Stimulated activated CD8-positive, alpha-beta memory T cell treated with anti-CD3 and anti-CD28 coated beads, Interleukin-15, amount 100 ng/mL, for 24 hours (primary cell): ENCODE measurements at places on chromosomes 11 and 22.

DNA sequence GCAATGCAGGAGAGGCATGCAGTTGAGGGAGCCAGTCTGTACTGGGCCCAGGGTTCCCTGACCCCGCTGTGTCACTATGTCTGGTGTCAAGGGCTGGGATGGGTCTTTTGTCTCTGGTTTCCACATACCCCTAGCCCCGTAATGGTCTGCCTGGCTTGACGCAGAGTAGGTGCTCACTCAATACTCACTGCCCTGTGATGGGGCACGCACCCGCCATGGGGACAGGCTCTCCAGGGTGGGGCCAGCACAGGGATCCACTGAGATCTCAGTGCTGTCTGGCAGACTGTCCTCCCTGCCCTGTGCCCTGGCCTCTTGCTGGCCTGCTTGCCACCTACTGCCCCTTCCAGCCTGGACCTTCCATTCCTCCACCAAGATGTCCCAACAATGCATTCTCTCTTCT is 101.7 kb upstream of the CD82 start:
- no peak for DNase-seq

DNA sequence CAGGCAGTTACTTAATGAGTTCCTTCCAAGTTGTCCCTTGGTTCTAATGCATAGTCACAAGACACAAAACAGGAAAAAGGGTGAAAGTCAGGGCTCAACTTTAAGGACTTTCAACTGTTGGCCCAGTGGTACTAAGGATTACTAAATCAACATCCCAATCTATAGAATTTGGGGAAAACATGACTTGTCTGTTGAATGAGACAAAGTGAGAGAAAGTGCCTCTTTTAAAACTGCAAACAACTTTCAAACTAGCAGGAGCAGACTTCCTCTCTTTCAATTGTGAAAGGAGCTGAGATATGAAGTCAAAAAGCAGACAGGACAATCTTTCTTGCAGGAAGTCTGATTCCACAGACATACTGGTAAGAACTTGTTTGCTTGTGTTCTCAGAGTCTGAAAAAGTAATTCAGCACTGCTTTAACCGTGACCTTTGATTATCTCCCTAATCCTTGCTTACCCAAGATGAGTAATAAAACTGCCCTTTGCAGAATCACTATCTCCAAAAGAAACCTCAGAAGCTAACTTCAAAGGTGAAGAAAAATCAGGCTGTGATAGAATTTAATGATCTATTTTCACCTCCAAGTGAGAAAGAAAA is 960.7 kb upstream of the RAG2 start:
- DNase-seq = no peak

DNA sequence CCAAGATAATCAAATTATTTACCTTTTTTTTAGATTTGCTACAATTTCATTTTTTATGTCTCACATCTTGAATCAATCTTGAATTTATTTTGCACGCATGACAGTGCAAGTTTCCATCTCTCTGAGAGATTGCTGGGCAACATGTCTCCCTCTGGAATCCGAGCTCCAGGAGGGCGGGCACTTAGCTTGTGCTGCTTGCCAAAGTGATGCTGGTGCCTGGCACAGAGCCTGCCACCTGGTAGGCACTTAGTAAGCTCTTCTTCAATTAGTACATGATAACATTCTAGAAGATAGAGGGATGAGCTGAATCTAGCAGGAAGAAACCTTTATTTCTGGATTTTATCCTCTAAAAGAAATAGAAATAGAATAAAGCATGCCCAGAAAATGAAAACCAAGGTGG is 27.5 kb upstream of the OR9I1 start:
- DNase-seq = no peak

GRCh38 chr22:50313600-50313999 is 6.2 kb upstream of the PLXNB2 start:
- no peak for DNase-seq

DNA sequence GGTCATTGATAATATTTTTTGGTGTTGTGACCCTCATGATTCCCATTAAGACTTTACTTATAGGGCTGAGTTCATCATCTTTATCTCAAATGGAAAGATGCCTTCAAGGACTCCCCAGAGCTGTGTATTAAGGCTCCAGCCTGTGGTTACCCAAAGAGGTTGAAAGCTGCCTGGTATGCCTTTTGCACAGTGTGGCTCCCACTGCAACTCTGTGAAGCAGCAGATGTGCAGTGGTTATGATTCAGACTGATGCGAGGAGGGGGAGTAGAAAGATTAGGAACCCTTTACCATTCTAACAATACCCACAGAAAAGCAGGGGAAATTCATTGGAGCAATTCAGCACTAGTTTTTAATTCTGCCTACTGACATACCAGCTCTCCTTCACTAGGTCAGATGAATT is 560.0 kb downstream of the INSC start:
- DNase-seq = no peak

- no peak for DNase-seq
These were observed 3.1 kb downstream of the GNB1L start for GRCh38 chr22:19851291-19852176.

DNA sequence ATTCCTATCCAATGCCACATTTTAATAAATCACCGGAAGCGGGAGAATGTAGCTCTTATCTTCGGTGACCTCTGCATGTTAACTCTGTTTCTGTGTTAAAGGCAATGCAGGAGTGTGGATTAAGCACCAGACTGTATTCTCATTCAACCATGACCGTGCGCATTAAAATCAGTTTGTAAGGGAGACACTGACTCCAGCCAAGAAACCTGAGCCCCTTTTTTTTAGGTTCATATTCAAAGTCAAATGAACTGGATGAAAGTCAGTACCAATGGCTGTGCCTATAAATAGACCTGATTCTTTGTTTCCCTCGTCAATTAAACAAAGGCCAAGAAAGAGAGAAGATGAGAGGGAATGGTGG is 32.2 kb downstream of the C11orf91 start:
- no peak for DNase-seq

- DNase-seq = no peak
These were observed 42.6 kb upstream of the SMCO4 start for GRCh38 chr11:93585758-93586157.

DNA sequence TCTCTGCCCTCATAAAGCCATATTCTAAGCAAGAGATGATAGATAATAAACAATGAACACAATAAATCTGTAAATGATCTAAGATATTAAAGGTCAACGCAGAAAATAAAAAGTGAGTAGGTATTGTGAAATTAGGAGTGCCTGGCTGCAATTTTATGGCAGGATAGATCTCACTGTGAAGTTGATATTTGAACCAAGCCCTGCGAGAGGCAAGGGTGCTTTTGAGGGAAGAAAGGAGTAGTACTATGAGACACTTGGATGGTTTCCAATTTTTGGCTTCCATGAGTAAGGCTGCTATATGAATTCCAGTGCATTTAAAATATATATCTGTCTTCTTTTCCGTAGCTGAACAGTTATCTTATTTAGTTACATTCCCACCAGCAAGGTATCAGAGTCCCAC is 720.0 kb upstream of the CNTN5 start:
- DNase-seq = no peak

DNA sequence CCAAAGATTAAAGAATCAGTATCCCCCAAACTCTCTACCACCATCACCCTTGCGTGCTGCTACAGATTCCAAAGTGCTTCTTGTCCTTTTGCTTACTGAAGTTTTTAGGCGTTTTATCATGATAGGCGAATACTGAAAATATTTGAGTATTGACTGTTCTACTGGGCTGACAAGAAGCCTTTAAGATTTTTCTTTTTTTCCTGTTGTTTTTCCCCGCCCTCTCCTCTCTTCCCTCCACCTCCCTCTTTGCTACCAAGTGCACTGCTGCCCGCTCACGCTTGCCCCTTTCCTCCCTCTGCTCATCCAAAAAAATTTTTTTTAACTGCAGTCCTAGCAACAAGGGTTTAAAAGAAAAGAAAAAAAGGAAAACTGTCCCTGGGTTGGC is 679 bp downstream of the SPCS2 start:
- DNase-seq = no peak

DNA sequence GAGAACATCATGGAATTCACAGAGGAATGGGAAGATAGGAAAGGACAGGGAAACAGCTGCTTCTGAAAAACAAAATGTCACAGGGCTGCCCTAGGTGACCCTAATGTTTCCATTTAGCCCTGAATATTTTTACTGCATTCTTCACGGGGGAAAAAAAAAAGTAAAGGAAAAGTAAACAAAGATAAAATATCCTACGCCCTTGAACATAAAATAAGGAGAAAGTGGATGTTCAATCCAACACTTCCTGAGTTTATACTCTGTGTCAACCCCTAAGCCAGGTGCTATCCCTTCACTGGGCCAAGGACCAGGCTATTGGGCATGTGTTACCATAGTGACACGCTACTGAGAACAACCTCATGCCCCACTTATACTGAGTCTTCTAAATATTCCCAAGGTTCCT is 84.7 kb downstream of the FAM76B start:
- DNase-seq = no peak

GRCh38 chr22:35835998-35836691 is 118.5 kb downstream of the APOL5 start:
- DNase-seq = no peak

DNA sequence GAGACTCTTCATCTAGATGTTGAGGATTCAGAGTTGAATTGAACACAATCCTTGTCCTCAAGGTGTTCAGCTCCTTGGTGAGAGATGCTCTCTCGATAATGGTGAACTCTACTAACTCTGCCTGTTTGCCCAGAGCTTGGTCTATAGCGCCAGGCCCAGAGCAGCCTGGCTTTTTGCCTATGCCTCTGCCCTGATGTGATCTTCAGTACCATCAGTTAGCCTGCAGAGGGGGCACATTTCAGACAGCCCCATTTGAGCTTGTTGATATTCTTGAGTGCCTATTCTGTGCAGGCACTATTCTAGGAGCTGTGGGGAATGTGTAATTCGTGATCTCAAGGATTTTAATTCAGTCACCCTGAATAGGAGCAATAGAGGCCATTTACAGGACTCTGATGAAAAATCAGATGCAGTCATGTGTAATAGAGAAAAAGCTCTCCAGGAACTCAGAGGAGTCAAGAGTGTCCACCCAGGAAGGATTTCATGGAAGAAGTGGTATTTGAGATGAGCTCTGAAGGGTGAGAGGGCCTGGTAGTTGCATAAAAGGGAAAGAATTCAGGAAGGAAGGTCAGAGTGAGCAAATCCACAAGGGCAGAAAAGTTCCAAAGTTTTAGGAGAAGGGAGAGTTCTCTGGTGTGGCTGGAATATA is 19.3 kb downstream of the GTPBP1 start:
- DNase-seq = no peak

GRCh38 chr11:20559523-20560300 is 39.7 kb upstream of the SLC6A5 start:
- DNase-seq = no peak

- no peak for DNase-seq
These were observed 56.1 kb downstream of the AASDHPPT start for GRCh38 chr11:106133529-106133928.
